ENCODE measurements at places on chromosomes 4 and X. TPM values are rescaled to one million over a fixed set of nuclear protein-coding genes. Genes with fewer than 3 reads are reported as not detected.

The SULT1E1 gene
- total RNA-seq: not detected

The ZNF711 gene
- 0.50 TPM for total RNA-seq

The SCOC gene
- total RNA-seq: 39.8 TPM

The SMIM43 gene
- 1.2 TPM for total RNA-seq

The GUCY1A1 gene
- total RNA-seq: 59.8 TPM

The TLR2 gene
- total RNA-seq: 5.6 TPM

The TLR7 gene
- total RNA-seq: 0.58 TPM

All from esophagus muscularis mucosa (tissue), 4 donors.